ENCODE measurements at places on chromosomes 7 and 10. TPM values are rescaled to one million over a fixed set of nuclear protein-coding genes. Genes with fewer than 3 reads are reported as not detected.

GRCh38 chr7:144632724-144633123 is 203.1 kb downstream of the TPK1 start:
- DNase-seq, result no peak

GRCh38 chr7:82542665-82543064 is 99.1 kb upstream of the CACNA2D1 start:
- DNase-seq, result peak; percentile 23

GRCh38 chr7:42939457-42940240 is 7.5 kb downstream of the MRPL32 start:
- DNase-seq, result no peak

DNA sequence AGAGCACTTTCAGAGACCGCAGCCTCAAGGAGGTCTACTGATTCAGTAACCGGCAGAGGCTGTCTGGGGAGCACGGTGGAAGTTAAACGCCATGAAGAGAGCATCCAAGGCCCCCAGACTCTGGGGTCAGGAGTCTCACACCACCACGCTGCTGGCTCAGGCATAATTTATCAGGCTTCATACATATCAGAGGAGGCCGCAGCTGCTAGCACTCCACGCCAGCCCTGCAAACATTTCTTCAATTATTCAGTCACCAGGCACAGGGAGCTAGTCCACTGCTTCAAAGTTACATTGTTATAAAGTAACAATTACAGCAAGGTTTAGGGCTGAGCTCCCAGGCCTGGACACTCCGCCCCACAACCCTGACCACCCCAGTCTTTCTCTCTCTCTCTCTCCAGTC is 97.8 kb downstream of the PAXIP1 start:
- DNase-seq, result no peak

- DNase-seq, result no peak
Observed at GRCh38 chr7:115153769-115154477, 232.0 kb downstream of the MDFIC start.

- DNase-seq, result peak; percentile 49
Observed at GRCh38 chr10:5628451-5629302, 37.7 kb downstream of the ASB13 start.

DNA sequence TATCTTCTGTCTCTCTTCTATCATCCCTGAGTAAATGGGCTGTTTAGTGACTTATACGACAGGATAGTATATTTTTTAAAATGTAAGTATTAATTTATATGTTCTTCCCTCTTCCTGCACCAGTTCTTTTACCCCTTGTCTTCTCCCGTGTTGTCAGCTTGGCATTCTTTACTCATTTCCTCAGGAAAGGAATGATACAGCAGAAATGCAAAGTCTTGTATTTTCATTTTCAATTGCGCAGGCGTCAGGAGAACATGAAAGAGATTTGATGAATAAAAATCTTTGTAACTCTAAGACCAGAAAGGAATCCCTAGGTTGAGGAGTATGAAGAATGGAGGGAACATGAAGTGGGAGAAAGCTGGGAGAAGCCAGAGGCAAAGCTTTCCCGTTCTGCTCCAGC is 18.8 kb upstream of the VPS41 start:
- DNase-seq, result no peak

OR13A1 gene
- total RNA-seq, result not detected
